Astrocyte of the hippocampus (primary cell): ENCODE measurements at places on chromosomes 3 and 15.
A peak's percentile ranks its signal among the peaks of the same experiment; 100 is the strongest.

DNA sequence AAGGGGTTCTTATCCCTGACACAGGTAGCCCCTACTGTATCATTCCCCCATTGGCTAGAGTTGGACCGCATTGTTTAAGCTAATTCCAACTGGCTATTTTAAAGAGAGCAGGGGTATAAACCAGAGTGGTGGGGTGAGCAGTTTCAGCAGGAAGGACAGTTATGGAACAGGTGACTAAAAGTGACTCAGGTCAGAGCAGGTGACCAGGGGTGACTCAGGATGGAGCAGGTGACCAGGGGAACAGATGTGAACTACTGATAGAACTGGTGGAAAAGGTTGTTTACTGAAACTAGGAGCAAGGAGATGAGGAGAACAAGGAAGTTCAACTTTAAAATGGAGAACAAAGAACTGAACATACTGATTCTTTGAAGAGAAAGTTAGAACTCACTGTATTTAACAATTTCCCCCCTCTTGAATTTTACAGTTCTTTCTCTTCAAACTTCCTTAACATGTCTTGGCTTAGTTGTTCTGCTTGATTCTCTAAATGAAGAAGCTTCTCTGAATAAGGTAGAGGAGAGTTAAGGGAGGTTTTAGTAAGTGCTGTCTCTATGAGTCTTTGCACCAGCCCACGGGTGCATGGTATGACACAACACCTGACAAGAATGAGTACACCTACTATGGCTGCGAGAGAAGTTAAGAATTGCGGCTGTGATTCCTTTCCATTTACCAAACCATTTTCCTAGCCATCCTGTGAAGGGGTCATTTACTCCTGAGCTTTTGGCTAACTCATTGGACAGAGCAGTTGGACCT lies 83.4 kb upstream of the WNT7A start:
- no peak for DNase-seq

GRCh38 chr3:36615861-36616260 lies 148.5 kb downstream of the DCLK3 start:
- DNase-seq = no peak

DNA sequence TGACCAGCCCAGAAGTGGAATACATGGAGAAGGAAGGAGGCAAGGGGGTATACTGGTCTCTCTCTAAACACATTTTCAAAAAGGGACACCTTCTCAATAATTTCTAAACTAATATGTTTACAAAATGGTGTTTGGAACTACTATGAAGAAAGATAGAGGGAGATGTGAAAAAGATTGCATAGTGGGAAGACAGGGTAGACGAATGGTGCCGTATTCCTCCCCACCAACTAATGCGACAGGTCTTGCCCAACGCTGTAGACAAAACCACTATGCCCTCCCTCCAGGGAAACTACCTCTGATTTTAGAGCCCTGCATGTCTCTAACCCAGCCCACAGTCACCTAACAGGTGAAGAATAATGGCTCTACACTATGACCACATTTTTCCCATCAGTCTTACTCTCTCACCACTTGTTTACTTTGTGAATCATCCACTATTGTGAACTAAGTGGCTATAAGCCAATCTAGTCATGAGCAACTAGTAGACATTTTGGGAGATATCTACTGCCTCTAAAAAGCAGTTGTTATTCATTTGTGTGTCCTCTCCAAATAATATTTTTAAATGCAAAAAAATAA lies 108.2 kb upstream of the UBE2E2 start:
- peak; percentile 73 for DNase-seq

DNA sequence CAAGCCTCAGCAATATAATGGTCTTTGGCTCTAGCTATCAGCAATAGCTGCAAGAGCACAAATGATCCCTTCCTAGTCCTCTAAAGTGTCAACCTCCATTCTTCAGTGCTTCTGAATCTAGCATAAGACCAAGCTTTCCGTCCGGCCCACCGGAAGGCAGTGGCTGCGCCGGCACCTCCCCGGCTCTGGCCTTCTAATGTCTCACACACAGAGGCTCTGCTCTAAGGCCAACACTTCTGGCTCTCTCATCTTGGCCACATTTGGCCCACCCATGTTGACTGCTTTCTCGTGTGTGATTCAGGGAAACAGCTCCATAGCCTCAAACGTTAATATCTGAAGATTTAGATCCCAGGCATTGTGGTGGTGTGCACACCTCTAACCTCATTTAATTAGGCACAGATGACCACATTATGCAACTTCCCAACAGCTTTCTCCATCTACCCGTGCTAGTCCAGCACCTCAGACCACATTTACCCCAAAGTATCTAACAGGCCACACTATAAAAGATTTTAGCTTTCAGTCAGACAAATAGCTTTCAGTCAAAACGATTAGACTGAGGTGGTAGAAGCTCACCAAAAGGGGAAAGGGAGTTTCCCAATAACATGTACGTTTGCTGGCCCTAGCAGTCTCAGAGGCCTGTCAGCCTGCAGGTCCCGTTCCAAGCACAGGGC lies 19.3 kb downstream of the SLC51A start:
- no peak for DNase-seq

DNA sequence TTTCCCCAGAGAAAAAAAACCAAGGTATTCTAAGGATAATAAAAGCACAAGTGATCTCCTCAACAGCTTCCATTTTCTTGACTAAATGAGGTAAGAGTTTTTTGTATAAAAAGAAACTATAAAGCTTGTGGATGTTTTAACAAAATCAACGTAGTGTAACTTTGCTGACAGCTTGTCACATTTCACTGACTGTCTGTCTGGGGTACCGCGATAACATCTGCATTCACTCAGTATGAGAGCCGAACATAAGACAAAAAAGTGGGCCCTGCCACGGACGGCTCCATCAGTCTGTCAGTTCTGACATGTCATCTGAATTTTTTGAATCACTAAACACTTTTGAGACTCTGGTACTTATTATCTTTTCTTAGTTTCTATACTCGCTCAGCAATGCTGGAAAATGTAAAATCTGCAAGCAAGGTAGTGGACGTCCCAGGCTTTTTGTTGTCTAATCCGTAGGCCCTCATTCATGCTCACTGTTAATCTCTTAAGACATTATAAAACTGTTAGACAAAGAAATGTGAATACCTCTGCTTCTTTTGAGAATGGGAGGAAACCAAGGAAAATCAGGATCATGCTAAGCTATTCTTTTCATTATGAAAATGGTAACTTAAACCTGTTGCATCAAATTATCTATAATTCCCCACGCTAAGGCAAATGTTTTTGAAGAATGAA lies 307.1 kb downstream of the MECOM start:
- DNase-seq = no peak

DNA sequence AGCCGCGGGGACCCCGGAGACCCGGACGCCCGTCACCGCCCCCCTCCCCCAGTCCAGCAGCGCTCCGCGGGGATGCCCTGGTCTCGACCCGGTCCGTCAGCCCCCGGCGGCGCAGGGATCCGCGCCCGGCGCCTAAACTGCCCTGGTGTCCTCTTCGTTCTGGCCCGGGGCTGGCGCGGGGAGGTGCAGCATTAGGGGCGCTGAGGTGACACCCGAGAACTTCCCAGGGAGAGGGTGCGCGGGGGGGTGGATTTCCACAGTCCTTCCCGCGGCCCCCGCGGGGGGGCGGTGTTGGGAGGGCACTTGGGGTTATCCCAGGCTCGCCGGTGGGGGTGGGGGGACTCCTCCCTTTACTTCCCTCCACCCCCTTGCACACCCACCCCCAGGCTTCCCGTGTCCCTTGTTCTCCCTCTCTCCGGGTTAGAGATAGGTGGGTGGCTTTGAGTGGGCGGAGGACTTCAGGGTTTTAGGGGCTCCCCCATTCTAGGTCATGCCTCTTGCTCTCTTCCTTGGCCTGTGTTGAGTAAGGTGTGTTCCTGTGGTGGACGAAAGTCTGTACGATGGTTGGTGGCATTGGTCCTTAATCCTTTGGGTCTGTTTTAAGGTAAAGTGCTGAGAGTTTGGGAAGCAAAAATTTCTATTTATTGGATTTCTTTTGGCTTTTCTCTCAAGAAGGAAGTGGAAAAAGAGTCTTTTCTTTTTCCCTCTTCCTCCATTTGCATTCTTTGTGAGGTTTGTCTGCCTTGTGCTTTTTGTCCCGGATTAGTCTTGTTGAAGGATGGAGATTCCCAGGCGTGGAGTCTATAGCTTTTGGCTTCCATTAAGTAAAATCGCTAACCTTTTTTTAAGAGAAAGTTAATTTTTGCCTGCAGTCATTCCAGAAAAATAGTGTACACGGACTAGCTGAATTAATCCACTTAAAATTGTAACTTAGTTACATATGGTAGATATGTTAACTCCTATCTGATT lies 811 bp downstream of the SKIL start:
- peak; percentile 88 for DNase-seq

DNA sequence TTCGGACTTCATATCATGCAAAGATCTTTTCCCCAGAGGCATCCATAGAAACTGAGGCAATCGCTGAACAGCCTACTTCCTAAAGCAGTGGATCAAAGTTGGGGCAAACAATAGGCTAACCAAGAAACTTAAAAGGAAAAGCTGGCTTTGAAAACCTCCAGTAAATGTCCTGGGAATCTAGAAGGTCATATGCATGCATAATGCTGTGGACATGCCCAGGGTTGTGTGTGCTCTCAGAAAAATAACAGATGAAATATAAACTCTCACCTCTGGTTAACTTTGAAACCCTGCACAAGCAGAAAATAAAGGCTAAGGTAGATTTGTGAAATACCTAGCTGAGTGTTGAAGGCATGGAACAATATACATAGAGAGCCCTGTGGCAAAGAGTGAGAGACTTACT lies 96.3 kb downstream of the MYO9A start:
- no peak for DNase-seq

DNA sequence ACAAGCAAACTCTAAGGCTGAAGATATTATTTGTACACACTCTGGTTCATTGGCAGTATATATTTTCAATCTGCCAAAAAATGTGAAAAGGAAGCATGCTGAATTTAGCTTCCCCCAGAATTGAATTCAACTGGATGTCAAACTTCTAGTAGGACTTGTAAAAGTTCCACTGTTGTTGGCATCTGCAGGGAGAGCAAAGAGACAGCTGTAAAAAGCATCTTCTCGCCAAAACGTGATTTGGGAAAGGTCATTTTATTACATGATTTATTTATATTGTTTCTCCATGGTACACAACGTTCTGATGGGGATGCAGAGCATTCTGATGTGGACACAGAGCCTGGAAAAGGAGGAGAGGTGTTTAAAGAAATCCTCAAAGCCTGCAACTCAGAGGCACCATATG lies 196.7 kb upstream of the ADAMTS9 start:
- no peak for DNase-seq

DNA sequence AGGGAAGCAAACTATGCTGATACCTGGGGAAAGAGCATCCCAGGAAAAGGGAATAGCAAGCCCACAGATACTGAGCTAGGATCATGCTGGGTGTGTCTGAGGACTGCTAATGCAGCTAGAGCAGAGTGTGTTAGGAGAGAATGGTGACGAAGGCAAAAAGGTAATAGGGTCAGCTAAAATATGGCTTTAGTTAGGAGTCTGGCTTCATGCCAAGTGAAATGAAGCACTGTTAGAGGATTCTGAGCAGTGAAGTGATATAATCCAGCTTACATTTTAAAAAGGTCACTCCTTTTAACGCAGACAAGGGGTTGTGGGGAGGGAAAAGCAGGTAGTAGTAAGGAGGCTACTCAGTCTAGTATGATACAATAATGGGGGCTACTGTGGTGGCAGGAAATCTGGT lies 30.4 kb downstream of the SECISBP2L start:
- DNase-seq = no peak

GRCh38 chr15:45589256-45589655 lies 2.1 kb downstream of the BLOC1S6 start:
- peak; percentile 35 for DNase-seq

GRCh38 chr3:172355836-172356235 lies 92.4 kb downstream of the GHSR start:
- DNase-seq = peak; percentile 93

DNA sequence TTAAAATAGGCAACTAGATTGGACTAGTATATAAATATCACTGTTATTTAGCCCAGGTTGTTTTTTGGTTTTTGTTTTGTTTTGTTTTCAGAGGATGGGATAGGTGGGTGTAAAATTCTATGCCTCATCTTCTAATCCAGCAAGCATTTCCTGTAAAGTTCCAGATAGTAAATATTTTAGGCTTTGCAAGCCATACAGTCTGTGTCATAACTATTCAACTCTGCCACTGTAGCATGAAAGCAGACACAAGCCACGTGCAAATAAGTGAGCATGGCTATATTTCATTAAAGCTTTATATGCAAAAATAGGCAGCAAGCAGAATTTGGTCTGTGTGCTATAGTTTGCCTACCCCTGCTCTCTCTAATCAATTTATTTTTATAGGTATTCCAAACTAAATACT lies 657.3 kb upstream of the TGFBR2 start:
- no peak for DNase-seq

DNA sequence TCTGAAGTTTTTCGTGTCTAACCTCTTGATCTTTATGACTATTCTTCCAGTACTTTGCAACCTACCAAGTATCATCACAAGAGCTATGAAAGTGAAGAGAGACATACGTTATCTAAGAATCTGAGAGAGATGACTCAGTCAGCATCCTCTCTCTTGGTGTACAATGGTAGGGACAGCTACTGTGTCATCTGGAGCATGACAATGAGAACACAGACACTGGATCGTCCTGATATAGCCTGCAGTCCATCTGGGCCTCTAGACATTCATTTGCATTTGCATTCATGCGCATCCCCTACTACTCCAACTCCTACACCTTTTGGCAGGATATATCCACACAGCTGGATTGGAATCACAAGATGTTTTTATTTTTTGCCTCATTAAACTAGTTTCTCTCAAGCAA lies 115.2 kb downstream of the PEX5L start:
- no peak for DNase-seq

DNA sequence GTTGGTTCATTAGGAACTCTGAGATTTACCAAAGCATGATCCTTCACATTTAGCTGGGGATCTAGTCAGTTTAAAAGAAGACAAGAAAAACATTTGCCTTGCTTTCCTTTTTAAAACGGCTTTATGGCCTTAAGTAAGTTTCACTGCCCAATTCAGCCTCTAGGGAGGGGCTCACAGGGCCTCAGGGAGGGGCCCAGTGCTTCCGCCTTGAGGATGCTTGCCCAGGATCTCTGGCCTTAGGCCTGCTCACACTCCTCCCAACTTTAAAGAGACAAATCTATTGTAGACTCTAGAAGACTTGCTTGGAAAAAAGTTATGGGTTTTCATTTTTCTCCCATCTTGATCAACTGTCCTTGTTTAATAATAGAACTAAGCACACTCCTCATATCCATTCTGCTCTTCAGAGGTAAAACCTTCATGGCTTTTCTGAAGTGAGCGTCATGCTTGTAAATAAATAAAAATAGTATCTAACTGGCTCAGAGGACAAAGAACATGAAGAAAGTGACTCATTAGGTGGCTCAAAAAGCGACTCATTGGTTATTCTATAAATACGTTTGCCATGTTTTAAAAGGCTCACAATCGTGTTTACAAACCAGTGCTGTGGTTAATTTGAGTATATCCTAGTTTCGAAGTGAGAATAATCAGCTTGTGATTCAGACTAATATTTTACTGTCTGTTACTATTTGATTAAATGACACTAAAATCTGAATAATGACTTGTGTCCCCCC lies 13.7 kb downstream of the PDHB start:
- peak; percentile 39 for DNase-seq

DNA sequence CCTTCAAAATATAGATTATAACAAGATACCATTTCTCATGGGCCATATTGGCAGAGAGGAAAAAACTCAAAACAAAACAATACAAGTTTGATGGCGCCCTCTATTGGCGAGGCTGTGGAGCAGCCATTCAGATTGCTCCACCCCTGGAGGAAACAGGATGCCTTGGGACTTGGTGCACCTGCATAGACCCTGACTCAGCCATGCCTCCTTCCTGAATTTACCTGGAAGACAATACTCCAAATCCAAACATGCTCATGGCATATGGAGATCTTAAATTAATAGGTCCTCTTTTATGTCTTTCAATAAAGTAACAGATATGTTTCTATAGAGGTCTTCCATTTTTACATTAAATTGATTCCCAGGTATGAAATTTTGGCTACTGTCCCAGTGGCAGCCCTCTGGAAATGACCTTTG lies 90.0 kb downstream of the APBA2 start:
- DNase-seq = peak; percentile 63
